ENCODE measurements at places on chromosomes 5 and 9.

DNA sequence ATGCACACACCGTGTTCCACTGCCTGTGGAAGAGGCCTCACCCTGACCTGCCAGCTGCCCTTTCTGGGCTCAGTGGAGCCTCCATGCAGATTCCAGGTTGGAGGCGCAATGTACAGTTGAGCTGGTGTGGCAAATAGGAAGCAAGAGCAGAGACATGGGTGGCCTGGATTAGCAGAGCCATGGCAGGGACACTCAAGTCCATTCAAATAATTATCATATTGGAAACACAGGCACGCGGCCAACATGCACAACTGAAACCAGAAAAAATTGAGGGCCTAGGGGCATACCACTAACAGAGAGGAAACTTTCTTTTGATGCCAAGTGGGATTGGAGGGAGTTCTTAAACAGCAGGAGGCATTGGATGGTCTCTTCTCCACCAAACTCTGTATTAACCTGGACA, 35.8 kb downstream of the OTULINL start:
- no peak for DNase-seq

- peak; percentile 22 for DNase-seq
Measured at GRCh38 chr5:76556511-76557221, 66.5 kb downstream of the F2RL2 start.

GRCh38 chr9:100673249-100673648, 95.4 kb downstream of the CAVIN4 start:
- no peak for DNase-seq

DNA sequence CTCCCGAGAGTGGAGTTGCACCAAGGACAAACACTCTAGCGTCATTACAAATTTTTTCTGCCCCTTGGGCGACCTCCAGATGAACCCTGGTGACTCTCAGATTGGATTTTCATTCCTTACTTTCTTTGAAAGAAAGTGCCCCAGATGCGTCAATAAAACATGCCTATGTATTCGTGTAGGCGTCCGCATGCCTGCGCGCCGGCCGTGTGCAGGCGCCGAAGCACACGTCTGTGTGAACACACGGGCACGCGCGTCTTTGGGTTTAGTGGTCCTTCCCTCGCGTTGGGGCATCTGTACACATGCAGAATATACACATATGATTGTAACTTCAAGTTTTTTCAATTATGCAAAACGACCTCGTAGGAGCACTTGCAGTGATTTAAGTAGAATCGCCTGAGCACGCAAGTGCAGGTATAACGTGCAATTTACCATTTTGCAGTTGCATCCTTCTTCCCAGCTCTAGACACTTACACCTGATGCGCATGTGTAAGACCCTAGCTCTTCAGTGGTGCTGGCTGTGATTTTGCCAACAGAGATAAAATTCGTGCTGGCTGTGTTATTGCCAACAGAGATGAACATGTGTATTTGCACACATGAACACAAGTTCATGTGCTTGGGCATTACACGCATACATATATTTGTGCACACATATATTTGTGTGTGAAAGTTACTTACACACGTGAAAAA, 1.9 kb upstream of the LHX2 start:
- DNase-seq, result no peak

DNA sequence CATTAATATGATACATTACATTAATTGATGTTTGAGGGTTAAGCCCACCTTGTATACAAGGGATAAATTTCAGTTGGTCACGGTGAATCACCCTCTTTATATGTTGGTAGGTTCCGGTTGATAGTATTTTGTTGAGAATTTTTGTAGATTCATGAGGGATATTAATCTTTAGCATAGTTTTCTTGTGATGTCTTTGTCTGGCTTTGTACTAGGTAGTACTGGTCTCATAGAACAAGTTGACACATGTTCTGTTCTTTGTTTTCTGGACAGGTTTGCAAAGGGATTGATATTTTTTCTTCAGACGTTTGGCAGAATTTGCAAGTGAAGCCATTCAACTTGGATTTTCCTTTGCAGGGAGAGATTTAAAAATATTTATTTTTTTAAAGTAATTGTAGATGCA, 49.1 kb upstream of the CLK4 start:
- DNase-seq, result no peak

GRCh38 chr9:120982836-120983235, 56.2 kb upstream of the TRAF1 start:
- DNase-seq, result no peak

- DNase-seq, result no peak
Measured at GRCh38 chr5:172150514-172151425, 37.3 kb downstream of the STK10 start.

GRCh38 chr5:116130471-116130870, 45.6 kb downstream of the COMMD10 start:
- no peak for DNase-seq

DNA sequence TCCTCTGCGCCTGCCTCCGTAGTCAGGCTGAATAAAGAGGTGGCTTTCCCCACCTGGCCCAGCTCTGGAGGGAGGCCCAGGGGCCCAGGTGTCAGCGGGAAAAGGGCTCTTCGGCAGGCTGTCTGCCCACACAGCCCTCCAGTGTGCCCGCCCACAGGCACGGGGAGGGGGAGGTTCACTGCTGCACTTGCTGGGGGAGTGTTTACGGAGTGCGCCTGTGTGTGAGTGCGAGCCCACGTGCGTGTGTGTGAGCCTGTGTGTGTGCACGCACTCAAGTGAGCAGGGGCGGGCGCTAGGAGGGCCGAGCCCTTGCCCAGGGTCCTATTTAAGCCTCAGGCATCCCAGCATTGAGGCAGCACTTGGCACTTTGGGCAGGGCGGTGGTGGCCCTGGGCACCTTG, 10.9 kb downstream of the DNLZ start:
- DNase-seq, result no peak

DNA sequence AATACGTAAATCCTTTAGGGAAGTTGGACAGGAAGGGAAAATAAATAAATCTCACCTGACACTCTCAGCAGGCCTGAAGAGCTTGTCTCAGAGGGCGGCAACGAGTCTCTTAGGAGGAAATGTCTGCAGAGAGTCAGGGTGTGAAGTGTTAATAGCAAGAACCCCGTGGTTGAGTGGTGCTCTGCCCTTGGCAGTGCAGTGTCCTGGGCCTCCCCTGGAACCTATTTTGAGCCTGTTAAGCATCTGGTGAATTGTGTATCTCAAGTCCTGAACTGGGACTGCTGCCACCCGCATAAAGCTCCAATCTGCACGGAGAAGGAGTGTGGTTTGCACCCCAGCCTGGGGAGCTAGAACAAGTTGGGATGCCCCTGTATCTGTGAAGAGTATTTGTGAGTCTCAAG, 211.8 kb downstream of the GOLPH3 start:
- no peak for DNase-seq

DNA sequence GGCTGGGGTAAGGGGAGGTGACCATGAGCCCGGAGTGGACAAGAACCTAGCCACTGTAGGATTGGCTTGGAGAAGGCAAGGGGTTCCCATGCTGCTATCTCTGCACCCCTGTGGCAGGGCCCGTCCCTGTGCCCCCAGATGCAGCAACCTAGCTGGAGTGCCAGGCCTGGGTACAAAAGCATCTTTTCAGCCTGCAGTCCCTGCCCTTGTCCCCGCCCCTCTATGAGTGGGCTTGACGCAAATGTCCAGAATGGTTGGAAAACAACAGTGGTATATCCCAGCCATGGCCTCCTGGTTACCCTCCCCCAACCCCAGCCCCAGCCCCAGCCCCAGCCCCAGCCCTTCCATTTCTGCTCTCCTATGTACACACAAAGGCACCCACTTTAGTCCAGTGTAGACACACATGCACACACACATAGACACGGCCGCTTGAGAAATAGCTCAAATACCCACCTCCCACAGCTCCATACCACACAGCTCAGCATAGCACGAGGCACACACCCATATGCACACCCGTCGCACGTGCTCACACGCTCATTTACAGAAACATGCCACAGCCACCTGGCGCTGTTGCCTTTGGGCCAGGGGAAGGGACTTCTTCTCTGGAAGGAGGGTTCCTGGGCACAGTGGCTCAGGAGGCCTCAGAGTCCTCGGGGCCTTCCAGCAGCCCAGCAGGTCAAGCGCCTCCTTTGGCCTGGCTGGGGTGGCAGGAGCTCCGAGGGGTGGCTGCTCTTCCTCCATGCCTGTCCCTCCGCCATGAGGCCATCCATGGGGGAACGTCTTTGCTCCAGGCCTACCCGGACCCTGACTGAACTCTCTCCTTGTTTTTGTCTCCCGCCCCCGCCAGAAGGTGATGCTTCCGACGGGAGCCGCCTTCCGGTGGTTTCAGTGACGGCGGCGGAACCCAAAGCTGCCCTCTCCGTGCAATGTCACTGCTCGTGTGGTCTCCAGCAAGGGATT, 34.1 kb downstream of the CXXC5 start:
- no peak for DNase-seq

GRCh38 chr5:64939772-64940510, 171.2 kb downstream of the CWC27 start:
- DNase-seq, result no peak

DNA sequence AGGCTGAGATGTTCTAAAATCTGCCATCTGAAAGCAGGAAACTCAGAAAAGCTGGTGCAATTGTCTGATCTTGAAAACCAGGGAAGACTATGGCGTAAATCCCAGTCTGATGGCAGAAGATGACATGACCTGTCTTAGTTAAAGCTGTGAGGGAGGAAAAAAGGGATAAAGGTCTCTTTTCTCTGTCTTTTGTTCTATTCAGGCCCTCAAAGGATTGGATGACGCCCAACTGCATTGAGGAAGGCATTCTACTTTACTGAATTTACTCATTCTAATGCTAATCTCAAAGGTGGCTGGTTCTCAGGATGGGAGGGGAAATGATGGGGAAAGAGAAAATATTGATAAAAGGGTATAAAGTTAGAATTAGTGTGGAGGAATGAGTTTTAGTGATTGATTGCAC, 312.8 kb upstream of the CTNND2 start:
- no peak for DNase-seq

Data from stimulated activated CD4-positive, alpha-beta T cell treated with anti-CD3 and anti-CD28 coated beads, Interleukin-1b, Interleukin-23, amount 100 ng/mL, for 48 hours (primary cell).